ENCODE measurements at places on chromosomes 5 and 9.

DNA sequence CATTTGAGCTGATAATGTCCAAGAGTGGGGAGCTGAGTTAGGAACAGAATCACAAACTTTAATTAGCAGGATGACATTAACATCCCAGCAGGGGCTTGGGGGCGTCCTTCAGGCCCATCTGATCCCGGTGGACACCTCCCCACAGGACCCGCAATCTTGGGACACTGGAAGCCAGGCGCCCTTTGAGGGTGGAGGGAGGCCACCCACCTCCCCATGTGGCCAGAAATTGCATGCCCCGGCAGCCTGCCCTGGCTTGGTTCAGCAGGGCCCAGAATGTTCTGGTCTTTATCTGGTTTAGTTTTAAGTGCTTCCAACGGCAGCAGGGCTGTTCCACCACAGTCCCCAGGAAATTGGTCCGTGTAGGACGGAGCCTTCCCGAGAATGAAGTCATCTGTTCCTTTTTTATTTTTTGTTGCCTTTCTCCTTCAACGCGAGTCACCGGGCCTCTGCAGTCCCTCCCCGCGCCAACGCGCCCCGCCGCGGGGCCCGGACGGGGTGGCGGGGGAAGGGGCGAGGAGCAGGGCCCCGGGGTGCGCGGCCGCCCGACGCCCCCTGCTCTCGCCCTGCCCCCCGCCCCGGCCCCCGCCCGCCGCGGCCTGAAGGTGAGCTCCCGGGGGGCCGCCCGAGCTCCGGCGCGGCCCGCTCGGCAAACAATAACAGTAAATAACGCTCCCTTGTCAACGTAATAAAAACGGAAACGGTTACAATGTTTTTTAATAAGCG lies 207.9 kb downstream of the C9orf50 start:
- peak; percentile 76 for DNase-seq

DNA sequence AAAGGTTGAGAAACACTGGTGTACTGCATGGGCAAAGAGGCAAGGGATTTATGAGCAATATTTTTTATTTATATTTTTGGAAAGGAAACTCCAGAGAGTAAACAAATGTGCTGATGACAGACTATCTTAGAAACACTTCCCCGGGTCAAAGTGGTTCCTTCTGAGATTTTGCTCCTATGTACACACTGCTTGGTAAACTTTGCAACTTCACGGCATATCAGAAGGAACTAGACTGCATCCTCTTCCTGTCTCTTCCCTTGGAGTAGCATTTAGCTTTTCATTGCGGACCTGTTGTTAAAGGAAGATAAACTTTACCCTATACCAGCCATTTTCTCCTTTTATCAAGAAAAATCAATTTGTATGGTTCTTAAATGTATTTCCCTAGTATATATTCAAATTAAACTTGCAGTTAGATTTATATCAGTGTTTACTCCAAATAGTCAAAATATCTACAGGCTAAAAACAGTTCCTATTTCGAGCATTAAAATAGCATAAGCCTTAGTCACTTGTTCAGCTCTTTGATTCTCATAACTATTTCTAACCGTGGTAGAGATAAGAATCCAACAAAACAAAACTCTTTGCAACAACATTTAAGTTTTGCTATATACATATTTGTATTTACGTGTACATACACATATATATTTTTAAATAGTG lies 48.0 kb upstream of the LRRC19 start:
- DNase-seq = peak; percentile 2

GRCh38 chr5:134527156-134527960 lies 1.9 kb downstream of the JADE2 start:
- DNase-seq = peak; percentile 75

- DNase-seq = no peak
Measured at GRCh38 chr9:122226142-122226757, 2.5 kb downstream of the LHX6 start.

DNA sequence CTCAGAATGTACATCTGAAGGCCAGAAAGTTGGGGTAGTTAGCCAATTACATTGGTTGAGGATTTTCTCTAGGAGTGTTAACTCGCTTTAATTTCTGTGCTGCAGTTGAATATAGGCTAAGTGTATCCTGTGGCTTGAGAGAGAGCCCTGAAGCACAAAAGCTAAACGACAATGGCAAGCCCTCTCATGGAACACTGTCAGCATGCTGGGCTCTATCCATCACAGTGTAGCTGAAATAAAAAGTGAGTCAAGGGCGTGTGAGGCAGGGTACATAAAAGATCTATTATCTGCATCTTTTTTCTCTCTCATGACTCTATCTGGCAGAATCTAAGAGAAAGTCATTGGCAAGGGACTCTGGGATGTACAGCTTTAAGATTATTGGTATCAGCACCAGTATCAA lies 254.2 kb upstream of the GRIA1 start:
- DNase-seq = no peak

- DNase-seq = no peak
Measured at GRCh38 chr9:95653246-95653645, 136.5 kb upstream of the PTCH1 start.

GRCh38 chr9:21634951-21635350 lies 152.8 kb upstream of the IFNE start:
- DNase-seq = no peak

DNA sequence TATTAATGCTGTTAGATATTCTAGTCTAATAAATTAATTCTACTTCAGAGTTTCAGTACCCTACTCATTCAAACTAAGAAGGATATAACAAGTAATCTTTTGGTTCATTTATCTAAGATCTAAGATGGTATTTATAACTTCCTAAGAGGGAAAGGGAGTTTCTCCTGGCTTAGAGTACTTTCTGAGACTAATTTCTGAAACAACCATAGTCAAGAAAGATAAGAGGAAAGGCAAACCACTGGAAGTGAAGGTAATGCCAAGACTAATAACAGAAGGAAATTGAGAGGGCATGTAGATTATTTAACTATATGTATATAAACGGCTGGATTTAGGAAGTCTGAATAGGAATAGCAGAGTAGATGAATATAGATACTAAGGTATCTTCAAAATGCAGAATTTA lies 112.4 kb upstream of the ACOT12 start:
- no peak for DNase-seq

DNA sequence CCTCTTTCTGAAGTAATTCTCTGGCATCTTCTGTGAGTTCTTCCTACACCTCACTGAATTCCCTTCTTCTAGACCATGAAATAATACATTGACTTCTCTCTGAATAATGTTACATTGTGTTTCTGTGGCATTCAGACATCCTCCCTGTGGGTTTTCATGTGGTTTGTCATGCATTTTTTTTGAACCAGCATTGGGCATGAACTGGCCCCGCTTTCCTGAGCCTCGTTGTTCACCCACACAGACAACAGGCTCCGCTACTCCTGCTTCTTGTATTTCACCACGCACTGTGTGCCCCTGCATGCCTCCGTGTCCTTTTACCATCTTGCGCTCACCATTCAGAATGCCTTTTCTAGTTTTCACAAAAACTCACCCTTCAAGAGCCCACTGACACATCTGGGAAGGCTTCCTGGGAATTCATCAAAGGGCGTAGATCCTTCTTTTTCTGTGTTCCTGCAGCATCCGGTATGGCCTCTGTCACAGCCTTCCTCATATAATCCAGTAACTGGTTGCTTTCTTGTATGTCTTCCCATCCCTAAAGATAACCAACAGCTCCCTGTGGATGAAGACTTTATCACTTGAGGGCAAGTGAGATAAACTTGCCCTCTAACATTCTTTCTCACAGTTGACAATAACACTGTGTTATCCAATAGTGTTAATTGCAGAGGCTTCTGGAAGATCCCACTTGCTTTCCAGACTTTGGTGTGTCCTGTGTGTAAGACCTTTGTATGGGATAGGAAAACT lies 51.5 kb upstream of the ADAMTSL1 start:
- DNase-seq = no peak

DNA sequence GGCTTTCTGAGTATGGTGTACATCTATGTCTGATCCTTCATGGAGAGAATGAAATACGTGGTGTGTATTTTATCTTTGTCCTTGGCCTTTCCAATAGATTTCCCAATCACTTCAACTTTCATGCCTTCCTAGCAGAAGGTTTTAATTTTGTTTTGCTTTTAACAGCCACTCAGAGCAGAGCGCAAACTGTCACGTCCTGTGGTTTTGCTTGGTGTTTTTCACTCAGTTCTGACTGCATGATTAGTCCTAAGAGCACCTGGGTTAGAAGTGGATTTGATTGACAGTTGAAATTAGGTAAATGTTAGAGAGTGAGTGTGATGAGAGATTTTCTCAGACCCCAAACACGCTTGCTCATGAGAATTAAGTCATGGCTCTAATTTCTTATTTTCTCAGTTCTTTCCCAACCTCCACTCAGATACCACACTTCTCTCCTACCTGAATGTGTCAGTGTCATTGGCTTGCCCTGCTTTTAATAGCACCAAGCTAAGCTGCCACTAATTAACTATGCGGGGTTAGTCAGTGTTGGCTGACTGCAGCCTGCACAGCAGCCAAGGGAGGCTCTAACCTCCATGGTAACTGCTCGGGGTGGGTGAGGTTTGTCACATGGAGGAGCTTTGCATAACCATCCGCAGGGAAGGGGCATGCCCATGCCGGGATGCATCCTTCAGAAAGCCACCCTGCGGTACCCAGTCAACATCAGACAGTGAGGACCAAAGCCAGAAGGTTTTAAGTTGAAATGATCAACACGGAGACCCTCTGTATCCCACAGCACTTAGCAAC lies 173.4 kb downstream of the NR3C1 start:
- DNase-seq = no peak

- no peak for DNase-seq
Measured at GRCh38 chr9:24051587-24051986, 225.5 kb upstream of the ELAVL2 start.

DNA sequence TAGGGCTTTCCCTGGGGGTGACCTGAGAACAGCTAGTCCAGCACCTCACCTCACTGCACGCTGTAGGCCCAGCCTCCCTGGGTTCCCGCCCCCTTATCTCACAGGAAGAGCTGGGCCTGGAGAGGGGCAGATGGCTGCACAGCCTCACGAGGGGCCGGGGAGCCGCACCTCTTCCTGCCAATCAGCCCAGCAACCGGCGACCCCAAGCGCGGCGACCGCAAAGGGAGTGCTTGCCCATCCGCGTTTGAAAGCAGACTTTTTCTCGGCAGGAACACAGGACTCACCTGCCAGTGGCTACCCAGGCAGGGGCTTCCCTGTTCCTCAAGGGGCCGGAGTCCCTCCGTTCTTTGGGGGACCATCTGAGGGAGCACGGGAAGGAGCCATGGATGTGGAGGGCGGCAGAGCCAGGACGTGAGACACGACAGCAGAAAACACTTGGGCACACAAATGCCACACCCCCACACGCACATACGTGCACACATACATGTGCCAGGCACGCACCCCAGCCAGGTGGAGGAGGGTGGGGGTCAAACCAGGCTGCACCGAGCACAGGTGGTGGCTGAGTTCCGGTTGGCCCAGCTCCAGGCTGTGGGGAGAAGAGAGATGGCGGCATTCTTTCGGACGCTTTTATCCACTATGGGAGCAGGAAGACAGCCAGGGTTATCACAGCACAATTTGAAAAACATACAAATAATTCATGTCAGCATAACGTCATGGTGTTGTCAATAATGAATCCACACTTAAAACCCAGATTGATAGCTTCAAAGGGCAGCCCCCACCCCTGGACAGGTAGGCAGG lies 11.3 kb downstream of the TMEM250 start:
- no peak for DNase-seq

DNA sequence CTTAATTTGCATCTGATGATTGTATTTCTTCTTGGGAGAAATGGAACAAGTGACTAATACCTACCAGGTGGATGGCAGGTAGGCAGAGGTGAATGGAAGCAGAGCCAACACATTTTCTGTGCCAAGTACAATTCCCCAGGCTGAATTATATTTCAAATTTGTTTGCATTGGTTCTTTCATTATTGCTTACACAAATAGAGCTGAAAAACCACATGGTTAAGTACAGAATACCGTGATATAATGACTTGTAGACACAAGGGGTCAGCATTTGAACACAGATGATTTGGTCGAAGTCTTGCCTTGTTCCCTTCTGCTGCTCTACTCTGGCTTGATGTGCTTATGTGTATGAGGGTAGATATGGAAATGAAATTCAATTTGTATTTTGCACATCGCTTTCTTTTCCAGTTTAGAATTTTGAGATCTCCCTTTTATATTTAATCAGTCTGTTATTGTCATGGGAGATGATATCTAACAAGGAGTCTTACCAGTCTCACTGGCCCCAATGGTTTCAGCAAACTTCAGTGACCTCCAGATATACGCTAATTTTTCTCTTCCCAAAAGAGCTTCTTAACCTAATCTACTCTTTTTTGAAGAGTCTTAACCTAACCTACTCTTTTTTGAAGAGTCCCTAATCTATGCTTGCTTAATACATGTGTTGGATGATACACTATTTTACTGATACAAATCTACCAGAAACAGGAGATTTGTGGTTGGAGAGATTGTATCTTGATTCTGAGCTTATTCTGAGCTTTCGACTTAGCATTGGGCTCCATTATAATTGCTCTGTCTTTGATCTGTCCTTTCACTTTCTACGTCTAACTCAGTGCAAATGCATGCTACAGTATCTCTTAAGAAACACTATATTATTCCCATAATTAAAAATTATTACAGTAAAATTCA lies 88.1 kb downstream of the PCSK1 start:
- DNase-seq = peak; percentile 36

DNA sequence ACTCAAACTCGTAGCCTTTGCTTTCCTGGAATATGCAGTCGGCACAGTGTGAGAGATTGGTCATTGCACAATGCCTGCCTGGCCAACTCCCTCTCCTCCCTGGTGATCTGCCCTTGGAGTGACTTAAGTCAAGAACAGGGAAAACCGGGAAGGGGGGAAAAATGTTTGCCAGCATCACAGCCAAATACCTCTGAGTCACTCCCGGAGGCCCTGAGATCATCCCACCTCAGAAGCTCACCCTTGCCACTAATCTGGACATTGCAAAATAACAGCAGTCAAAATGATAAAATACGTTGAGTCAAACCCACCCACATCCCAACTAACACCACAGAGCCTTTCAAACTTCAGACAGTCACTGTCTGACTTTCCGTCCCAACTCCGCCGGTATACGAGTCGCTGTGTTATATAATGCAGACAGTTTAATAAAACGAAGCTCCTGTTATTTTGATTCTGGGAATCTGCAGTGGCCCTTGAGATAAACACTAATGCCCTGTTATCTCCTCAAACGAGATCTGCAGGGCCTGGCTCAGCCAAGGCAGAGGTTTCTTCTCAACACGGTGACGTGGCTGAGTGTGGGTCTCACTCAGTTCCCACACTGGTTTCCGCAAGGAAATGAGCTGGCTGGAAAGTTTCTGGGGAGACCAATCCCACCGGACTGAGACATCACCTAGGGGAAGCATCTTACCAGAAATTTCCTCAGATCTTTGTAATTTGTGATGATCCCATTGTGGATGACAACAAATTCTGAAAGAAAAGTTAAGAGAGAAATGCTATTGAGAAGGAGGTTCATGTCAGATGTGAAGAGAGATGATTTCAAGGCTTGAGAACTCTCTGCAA lies 22.1 kb downstream of the GFPT2 start:
- peak; percentile 46 for DNase-seq

DNA sequence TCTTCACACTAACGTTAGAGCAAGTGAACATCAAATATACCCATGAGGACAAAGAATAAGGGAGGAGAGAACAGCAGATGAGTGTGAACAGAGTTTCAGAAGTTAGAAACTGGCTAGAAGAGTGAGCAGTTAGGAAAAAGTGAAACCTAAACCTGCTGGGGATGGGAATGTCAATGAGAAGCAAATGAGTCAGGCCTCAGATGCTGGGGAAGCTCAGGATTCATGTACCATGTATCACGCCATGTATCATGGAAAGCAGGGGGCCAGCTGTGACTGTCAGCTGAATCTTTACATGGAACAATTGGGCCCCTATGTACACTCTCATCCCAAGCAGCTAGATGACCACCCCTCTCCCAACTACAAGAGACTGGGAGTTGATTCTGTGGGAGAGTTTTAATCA lies 16.2 kb downstream of the GDF9 start:
- no peak for DNase-seq

- DNase-seq = no peak
Measured at GRCh38 chr9:36893911-36894310, 140.2 kb downstream of the PAX5 start.

- DNase-seq = no peak
Measured at GRCh38 chr9:5113523-5113922, 71.9 kb downstream of the INSL6 start.
